ENCODE measurements at places on chromosomes 3 and 15.
A peak's percentile ranks its signal among the peaks of the same experiment; 100 is the strongest.

GRCh38 chr15:62066663-62067447, at the start of gene C2CD4A:
Gene C2CD4A (plus strand): TSS chr15:62066977. CDS start chr15:62067614, 637 bp downstream.
- DNase-seq, result peak; percentile 53

DNA sequence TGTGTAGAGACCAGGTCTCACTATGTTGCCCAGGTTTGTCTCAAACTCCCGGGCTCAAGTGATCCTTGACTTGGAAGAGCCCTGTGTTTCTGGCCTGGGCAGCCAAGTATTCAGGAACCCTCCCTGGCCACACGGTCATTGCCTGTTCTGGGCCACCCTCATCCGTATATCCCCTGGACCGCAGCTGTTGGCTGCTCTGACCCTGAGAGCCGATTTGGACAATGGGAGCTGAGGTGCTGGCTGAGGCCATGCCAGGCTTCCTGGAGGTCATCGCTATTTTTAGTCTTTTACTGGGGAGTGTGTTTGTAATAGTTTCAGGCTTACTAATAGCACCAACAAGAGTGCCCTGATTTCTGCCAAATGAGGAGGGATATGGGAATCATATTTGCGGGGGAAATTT, 60.7 kb downstream of the ADAMTS7 start:
- DNase-seq, result no peak

- DNase-seq, result no peak
Measured at GRCh38 chr15:45183511-45183910, 4.3 kb downstream of the SHF start.

DNA sequence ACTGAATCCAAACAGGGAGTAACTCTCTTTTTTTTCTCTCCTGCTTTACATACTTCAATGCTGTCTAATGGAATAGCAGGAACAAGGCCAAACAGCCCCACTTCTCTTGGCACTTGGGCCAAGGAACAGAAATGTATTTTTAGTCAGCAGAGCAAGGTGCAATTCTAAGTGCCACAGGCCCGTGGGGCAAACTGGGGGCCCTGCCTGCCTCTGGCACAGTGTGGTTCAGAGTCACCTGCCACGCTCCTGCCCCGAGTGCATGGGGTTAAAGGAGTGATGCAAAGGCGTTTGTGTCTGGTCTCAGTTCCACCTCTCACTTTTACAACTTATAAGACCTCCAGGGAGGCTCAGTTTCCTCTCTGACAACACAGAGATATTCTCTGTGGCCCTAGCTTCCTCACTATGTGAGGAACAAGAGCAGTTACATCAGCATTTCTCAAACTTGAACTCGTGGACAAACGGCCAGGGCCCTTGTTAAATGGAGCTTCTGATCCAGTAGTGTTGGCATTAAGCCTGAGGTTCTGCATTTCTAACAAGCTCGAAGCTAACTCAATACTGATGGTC, 51.3 kb downstream of the LRIG1 start:
- no peak for DNase-seq

Measured in fibroblast of skin of right biceps (primary cell).